Memory B cell (primary cell): ENCODE measurements at places on chromosomes 12 and 14.

DNA sequence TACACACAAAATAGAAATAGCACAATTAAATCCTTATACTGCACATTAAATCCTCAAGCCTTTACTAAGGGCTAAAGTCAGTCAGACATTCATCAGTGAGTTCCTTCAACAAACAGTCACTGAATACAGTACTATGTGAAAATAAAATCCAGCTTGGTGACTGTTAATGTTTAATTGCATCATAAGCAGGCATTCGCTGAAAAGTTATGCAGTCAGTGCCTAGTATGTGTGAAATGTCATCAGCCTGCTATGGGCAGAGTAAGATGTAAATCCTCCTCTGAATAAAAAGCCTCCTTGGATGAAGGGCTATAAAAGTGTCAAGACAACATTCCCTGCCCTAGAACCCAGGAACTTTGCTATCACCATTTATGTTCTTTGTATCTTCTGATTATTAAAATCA lies 116.4 kb downstream of the PRICKLE1 start:
- no peak for DNase-seq

DNA sequence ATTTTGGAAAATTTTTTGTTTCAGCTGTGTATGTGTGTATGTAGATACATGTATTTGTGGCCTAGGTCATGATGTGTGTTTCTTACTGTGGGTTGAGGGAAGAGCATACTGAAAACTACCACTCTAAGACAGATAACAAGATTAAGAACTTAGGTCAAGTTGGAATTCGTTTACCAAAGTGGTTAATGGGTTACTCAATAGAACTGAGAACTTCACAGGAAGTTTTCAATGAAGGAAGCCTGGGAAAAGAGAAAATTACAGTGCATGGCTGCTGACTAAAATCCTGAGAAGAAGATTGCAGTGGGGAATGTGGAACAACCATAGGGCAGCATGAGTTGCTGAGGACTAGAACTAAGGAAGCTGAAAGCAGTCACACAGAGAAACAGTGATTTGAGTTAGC lies 21.4 kb upstream of the FOXG1 start:
- DNase-seq: no peak

DNA sequence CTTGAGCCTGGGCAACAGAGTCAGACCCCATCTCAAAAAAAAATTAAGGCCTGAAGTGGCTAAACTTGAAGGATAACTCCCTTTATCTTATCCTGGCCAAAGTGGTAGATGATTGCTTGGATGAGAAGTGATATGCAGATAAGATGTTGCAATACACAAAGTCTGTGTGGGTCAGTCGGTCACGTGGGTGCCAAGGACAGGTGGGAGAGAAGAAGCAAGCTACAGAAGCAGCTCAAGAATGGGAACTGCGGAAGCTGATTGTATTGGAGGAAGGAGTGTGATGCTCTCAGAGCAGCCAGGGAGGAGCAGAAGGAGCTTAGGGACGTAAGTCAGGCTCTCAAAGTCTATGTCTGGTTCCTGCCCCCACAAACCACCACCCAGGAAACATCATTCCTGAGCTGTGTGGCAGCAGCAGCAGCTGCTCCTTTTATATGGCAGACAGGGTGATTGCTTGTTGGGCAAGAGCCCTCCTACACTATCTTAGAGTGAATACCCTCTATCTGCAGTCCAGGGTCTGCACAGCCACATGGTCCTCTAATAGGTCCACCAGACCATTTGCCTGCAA lies 54.5 kb downstream of the ATP2A2 start:
- DNase-seq: no peak

GRCh38 chr12:103676893-103677292 lies 89.8 kb downstream of the STAB2 start:
- no peak for DNase-seq

GRCh38 chr12:131615326-131616042 lies 95.4 kb upstream of the SFSWAP start:
- no peak for DNase-seq

- no peak for DNase-seq
Observed at GRCh38 chr14:60602291-60602690, 47.0 kb downstream of the SIX1 start.

- DNase-seq: no peak
Observed at GRCh38 chr14:95513291-95513690, 3.2 kb downstream of the SYNE3 start.

DNA sequence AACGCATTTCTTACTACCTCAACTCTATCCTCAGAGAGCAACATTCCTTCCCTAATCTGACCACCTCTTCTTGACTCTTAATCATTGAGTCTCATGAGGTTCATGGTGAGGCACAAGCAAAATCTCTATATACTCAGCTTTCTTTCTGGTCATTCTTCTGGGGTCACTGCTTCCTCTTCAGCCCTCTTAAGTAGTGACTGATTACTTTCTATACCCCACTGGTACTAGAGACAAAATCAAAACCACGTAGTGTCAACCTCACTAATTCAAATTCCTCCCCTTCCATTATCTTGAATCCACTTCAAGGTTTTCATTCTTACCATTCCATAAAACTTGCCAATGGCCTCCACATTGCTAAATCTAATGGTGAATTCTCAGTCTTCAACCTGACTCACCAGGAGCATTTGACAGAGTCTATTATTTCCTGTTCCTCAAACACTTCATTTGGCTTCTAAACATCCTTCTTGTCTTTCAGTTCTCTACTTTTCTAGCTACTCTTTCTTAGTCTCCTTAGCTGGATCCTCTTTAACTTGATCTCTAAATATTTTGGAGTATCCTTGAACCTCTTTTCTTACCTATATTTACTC lies 6.8 kb downstream of the WDHD1 start:
- DNase-seq: no peak

DNA sequence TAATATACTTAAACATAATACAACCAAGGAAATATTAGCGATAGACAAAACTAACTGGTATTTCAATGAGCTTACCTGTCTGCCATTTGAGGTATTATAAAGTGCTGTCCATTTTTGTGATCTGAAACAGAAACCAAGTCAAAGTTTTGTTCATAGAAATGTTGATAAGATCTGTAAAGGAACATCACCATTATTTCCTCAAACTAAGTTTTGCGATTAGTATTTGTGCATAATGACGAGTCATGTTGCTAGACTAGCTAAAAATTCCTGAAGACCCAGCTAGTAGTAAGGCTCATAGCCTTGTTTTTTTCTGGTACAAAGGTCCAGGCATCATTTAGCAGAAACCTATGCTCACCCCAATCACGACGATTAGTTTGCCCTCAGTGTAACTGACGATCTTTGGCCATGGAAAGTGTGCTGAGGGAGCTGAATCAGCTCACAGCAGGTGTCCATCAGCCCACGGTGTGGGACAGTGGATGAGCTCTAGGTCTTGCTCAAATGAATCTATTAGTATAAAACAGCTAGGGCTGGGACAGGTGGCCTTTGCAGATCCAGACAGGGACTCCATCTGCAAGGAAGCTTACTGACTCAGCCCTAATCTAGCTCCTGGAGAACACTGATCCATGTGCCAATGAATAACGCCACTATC lies 28.7 kb downstream of the GIT2 start:
- DNase-seq: no peak

GRCh38 chr14:81516986-81517797 lies 16.5 kb downstream of the SEL1L start:
- no peak for DNase-seq

GRCh38 chr12:90854136-90854689 lies 100.8 kb downstream of the CCER1 start:
- DNase-seq: peak; percentile 9

GRCh38 chr14:72892103-72892878 lies 1.6 kb downstream of the DPF3 start:
- peak; percentile 25 for DNase-seq

GRCh38 chr14:77746064-77746702 lies 14.8 kb downstream of the SNW1 start:
- DNase-seq: no peak

- no peak for DNase-seq
Observed at GRCh38 chr12:110042264-110042663, 6.1 kb downstream of the C12orf76 start.

- no peak for DNase-seq
Observed at GRCh38 chr12:115794659-115795081, 482.8 kb downstream of the MED13L start.

DNA sequence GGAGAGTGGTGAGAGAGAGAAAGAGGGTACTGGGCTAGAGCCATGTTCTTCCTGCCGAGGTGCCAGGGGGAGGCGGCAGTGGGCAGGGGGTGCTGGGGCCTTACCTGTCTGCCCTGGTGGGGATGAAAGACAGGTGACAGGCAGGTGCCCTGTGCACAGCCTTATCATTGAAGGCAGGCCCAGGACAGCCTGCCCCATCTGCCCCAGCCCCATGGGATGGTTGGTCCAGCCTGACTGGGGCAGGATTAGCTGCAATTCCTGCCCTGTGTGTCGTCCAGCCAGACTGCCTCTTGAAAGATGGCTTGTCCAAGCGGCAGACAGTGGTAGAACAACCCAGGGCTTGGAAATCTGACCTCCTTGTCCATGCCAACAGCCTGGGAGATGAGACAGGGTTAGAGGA lies 67.2 kb downstream of the TSPAN11 start:
- DNase-seq: no peak

DNA sequence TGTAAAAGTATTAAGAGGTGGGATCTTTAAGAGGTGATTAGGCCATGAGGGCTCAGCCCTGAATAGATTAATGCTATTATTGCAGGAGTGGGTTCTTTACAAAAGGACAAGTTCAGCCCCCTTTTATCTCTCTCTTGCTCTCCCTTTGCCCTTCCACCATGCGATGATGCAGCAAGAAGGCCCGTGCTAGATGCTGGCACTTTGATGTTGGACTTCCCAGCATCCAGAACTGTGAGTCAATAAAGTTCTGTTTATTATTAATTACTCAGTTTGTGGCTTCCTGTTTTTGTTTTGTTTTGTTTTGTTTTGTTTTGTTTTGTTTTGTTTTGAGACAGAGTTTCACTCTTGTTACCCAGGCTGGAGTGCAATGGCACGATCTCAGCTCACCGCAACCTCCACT lies 10.1 kb downstream of the RNASE1 start:
- DNase-seq: no peak
